Activated T-helper 9 cell treated with anti-CD3 and anti-CD28 coated beads, Interleukin-2, amount 50 U/mL, for 16 hours (primary cell): ENCODE measurements at places on chromosomes 4 and X.

DNA sequence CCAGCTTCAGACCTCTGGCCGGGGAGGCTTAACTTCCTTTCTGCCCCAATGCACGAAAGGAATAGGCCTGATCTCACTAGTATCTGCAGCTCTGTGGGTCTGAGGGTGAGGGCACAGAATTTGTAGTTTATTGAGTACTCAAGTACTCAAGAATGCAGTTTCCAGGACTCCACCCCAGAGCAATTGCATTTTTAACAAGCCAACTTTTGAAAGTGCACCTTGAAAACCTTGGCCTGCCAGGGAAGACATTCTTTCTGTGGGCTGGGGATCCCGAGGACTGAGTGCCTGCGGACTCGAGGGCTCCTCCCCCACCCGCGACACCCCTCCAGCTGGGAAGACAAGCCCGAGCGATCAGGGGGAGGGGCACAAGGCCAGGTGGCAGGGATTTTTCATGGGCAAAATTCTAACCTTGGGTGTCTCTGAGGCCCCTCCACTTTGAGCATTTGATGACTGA lies 22.4 kb downstream of the RS1 start:
- no peak for DNase-seq

- no peak for DNase-seq
Observed at GRCh38 chrX:41086627-41086932, 1.3 kb downstream of the USP9X start.

GRCh38 chrX:2513121-2513664 lies 12.4 kb upstream of the DHRSX start:
- DNase-seq, result no peak

DNA sequence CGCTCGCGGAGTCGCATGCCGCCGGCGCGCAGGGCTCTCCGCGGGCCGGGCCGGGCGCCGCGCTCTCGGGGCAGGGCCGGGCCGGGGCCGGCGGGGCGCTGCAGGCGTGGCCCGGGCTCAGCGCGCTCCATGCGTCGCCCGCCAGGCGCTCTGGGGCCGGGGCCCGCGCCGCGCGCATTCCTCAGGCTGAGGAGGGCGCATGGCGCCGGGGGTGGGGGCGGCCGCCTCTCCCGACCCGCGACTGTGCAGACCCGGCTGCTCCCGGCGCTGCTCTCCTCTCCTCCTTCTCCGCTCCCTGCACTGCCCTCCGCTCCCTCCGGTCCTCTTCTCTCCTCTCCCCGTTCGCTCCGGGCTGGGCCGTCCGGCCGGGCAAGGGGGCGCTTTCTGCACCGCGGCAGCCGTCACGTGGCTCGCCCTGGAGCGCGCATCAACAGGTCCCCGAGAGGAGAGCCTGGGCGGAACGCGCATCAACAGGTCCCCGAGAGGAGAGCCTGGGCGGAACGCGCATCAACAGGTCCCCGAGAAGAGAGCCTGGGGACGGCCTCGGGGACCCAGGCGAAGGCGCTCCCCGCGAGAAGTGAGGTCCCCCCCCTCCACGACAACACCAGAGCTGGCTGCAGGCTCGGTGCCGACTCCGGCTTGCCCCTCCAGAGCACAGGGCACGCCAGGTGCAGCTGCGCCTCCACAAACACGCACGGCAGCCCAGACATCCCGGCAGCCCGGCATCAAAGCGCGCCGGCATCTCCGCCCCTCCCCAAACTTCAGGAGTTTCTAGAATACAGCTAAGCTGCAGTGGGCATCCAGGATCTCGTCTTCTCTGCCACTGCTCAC lies 12.9 kb downstream of the PPP2R3B start:
- no peak for DNase-seq

- no peak for DNase-seq
Observed at GRCh38 chr4:89299153-89299791, 8.3 kb downstream of the GPRIN3 start.

- DNase-seq, result no peak
Observed at GRCh38 chr4:180356766-180357165, 1886.4 kb upstream of the TENM3 start.

- no peak for DNase-seq
Observed at GRCh38 chr4:185566425-185566824, 31.1 kb upstream of the PDLIM3 start.

DNA sequence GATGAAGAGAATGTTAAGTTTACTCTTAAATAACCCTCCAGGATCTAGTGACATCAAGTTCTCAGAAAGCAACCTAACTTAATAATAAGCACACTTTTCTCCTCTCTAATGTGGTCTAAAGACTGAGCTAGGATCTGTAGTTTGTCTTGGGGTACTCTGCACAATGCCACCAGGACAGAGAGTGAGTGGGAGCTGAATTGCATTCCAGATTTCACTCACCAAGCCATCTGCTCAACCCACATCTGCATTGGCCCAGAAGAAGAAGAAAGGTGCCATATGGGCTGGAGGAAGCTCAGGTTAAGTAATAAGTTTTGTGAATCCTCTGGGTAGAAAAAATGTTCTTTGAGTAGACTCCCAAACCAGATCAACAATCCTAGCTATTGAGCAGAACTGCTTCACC lies 384.6 kb downstream of the PPP3CA start:
- DNase-seq, result no peak

- no peak for DNase-seq
Observed at GRCh38 chr4:75495476-75495875, 18.7 kb downstream of the RCHY1 start.

DNA sequence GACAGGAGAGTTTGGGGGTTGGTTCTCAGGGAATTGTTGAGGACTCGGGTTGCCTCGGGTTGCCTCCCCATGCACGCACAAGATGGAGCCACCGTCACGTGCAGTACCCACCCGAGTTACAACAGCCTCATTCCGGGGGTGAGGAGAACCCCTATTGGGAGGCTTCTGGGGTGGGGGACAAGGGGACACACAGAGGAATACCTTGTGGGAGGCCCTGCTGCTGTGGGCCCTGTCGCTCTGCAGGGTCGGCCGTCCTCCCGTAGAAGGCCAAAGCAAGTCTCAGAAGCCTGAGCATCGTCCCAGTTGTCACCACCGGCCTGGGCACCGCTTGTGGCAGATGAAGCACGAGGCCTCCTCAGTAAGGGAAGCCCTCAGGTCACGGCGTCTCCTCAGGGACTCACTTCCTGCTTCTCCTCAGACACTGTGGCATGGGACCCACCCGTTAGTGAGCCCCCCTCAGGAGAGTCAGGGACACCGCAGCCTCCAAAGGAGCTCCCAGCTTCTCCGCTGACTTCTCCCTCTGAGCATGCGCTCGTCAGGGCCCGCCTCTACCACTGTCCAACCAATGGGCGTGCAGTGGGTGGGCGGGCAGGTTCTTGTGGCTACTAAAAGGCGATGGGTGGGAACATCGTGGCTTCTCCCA lies at the start of gene CT55:
TSS of gene CT55 (minus strand) at position 522 of the 643 bp plus-strand sequence. CDS start at position 295, 227 bp downstream.
- no peak for DNase-seq

GRCh38 chr4:168651374-168651773 lies 154.5 kb downstream of the PALLD start:
- no peak for DNase-seq

- DNase-seq, result no peak
Observed at GRCh38 chrX:136227948-136228838, 23.0 kb downstream of the MAP7D3 start.

DNA sequence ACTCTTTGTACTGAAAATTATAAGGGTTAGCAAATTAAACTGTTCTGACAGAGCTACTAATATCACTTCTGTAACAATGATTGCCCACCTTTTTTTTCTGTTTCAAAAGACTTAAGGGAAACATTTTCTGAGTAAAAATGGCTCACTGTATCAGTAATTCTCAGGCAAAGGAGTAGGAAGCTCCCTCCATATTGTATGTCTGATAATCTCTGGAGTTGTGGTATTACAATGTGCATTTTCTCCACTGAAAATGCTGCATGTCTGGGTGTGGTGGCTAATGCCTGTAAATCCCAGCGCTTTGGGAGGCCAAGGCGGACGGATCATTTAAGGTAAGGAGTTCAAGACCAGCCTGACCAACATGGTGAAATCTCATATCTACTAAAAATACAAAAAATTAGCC lies 4.4 kb upstream of the STAP1 start:
- no peak for DNase-seq

DNA sequence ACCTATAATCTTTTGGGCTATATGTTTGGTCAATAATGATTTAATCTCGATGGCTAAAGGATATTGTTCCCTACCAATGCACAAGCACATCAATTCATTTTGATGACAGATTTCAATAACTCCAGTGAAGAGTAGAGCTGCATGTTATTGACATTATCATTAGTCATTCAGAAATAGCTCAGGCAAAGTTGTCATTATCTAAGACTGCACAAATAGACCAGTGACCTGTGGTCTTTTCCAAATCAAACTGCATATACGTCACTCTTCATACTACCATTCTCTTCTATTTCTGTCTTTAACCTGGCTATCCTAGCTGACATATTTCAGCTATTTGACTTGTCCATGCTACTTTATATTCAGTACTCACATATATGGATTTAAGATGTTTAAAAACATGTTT lies 1050.8 kb downstream of the C4orf33 start:
- no peak for DNase-seq

- DNase-seq, result no peak
Observed at GRCh38 chr4:93217431-93217830, 611.1 kb upstream of the ATOH1 start.

DNA sequence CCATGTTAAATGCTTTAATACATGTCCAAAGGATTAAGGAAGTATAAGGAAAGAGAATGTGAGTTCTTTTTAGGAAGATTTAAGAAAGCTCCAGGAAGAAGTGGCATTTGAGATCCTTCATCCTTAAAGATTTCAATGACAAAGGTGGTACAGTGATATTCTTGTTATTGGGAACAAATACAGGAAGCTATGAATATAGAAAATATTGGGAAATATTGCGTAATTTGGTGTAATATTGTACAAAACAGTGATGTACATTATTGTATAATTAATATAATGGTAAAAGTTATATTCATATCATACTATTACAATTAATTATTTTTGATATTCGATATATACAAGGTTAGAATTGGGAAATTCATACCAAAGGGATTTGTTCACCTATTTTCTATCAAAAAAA lies 937.9 kb downstream of the CCSER1 start:
- no peak for DNase-seq

GRCh38 chr4:3313139-3313538 lies 20.3 kb downstream of the RGS12 start:
- DNase-seq, result no peak

DNA sequence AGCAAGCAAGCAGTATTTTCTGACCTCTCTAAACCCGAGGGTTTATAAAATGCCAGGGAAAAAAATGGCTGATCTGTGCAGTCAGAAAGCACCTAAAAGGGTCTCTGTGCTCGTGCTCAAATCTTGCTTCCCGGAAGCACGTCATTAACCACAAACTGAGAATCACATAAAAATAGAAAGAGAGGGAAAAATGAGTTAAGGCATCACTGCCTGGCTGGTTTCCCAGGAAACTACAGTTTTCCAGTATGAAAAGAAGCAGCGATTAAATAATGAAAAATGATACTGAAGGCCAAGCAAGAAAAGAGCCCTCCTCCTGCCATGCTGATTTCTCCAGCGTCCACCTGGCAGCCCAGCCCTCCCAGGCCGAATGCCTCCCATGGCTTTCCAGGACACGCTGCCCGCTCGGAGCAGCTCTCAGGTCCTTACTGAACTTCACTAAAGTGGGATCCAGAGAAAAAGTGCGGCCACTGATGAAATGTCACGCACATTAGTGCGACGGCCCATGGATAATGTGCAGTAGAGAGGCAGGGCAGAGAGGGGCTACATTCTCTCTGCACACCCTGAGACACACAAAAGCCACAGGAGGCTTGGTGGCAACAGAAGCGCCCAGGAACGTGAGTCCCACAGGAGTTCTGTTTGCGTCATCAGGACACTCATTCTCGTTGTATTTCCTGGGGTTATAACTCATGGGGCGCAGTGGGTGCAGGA lies 80.4 kb downstream of the WFS1 start:
- no peak for DNase-seq

GRCh38 chr4:1014291-1015167 lies 3.1 kb downstream of the FGFRL1 start:
- no peak for DNase-seq

DNA sequence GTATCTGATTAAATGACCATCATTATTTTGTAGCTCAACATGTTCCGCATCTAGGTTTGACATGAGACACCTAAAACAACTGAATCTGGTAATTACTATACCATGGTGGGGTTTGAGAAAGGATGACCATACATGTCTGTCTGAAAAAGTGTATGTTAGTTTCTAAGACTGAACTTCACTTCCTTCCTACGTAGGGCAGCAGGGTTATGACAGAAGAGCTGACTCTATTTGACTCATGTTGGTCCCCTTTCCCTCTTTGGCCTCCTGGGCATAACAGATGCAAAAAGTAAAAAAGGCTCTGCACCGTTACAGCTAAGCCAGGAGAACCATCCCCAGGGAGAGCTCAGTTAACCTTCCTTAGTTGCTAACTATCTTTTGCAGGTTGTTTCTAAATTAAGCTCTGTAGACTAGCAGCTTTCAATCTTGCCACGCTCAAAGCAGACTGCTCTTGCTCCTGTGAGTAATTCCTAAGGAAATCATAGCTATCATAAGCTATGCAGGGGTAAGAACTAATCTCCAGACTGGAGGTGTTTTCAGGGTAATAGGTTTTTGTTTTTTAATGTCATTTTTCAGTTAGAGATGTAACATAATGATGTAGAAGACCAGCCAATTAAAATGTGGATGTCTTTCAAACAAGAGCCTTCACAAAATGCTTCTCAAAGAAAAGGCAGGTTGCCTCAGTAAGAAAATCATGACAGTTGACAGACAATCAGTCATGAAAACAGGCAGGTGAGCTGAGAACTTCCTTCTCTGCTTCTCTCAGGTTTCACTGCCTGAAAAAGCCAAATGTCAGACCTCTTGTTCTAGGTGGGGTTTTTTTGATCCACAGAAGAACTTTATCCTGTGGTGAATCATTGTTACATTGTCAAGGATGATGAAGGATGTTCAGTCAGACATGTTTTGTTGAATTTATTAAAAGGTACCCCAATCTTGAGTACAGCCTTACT lies 66.9 kb upstream of the DAPP1 start:
- DNase-seq, result no peak

DNA sequence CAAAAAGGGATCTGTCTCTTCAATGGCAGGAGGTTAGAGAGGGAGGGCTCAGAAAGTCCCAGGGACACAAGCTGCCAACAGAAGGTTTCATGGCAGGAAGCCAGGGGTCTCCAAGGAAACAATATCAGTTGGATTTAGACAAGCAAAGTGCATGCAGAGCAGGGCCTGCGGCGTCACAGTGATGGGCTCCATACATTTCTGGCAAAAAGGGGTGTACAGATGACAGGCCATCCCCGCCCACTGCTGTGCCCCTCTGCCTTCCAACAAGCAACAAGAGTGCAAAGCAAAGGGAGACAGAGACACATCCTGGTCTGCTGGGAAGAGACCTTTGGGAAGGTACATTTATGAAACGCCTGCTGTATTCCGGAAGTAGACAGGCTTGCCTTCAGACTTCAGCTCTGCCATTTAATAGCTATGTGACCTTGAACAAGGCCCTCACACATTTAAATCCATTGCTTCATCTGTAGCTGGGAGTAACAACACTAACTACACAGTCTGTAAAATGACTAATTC lies 121.2 kb downstream of the AFAP1 start:
- no peak for DNase-seq

DNA sequence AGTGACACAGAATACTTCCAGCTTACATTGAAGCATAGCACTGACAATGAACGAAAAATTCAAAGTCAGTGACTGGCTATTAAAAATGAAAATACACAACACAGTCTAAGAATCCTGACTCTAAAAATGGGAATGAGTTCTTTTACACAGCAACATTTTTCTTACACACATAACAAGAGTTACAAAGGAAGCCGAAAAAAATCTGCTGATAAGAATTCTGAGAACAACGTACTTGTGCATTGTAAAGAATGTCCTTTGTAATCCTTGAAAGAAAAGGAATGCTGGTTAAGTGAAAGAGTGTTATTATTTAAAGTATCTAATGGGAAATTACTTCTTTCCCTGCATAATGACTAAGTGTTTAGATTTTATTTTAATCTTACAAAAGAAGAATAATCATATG lies 199.4 kb downstream of the PRDM5 start:
- DNase-seq, result no peak
